ENCODE measurements at places on chromosomes 6 and 20. TPM values are rescaled to one million over a fixed set of nuclear protein-coding genes. Genes with fewer than 3 reads are reported as not detected.

The ZBP1 gene
- total RNA-seq = 0.68 TPM

GRCh38 chr20:53940360-53940702 is 130.1 kb downstream of the BCAS1 start:
- no peak for DNase-seq

DNA sequence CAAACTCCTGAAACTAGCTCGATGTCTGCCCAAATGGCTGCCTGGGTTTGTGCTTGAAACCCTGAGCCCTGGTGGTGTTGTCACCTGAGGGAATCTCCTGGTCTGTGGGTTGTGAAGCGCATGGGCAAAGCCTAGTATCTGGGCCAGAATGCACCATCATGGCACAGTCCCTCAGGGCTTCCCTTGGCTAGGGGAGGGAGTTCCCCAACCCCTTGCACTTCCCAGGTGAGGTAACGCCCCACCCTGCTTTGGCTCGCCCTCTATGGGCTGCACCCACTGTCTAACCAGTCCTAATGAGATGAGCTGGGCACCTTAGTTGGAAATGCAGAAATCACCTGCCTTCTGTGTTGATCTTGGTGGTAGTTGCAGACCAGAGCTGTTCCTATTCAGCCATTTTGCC is 152.9 kb upstream of the MAP3K7 start:
- DNase-seq = no peak

GRCh38 chr6:84554706-84555105 is 209.7 kb downstream of the TBX18 start:
- DNase-seq = no peak

- DNase-seq = no peak
These were observed 20.8 kb downstream of the DAAM2 start for GRCh38 chr6:39812853-39813533.
